Natural killer cell (primary cell): ENCODE measurements at places on chromosomes 7 and 10.

DNA sequence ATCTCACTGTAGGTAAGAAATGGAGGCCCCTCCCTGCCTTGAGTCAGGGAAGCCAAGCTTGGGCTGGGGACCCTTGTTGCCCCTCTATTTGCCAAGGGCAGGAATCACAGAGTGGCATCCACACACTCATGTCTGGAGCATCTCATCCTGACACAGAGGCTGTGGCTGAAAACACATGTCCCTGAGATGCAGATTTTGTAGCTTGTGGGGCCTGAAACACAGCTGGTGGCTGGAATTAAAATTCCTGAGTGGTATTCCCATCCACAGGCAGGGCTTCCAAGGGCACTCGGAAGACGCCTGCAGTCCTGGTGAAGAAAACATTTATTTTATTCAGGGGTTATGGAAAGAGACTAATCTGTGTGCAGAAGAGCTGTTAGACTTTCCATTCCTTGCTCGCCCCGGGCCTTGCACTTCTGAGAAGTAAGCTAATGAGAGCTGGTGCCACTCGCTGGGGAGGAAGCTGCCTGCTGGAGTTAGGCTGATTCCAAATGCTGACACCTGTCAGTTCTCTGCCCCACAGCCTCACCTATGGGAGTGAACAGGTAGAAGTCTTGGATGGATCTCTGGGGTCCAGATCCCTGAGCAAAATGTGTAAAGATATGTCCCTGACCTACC lies 36.0 kb downstream of the C10orf120 start:
- DNase-seq: no peak

DNA sequence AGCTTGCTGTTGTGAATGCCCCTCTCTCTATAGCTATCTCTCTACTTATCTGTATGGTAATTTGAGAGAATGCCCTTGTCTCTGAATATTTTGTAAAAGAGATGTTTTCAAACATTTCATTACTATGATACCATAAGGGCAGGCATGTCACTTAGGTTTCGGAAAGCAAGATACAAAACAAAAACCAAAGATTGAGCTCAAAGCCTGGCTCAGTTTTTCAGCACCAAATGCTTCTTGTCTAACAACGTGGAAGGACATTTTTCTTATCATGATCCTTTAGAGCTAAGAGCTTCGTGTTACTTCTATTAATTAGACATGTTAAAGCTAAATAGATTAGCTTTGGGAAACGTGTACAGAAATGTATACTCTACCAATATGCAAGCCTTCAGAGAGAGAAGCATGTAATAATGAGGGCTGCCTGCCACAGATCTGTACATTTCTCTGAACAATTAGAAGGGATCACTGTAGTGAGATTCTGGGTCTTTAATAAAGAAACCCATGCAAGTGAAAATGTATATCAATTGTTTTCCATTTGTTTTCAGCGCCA lies 148.9 kb downstream of the ARID5B start:
- DNase-seq: peak; percentile 42

DNA sequence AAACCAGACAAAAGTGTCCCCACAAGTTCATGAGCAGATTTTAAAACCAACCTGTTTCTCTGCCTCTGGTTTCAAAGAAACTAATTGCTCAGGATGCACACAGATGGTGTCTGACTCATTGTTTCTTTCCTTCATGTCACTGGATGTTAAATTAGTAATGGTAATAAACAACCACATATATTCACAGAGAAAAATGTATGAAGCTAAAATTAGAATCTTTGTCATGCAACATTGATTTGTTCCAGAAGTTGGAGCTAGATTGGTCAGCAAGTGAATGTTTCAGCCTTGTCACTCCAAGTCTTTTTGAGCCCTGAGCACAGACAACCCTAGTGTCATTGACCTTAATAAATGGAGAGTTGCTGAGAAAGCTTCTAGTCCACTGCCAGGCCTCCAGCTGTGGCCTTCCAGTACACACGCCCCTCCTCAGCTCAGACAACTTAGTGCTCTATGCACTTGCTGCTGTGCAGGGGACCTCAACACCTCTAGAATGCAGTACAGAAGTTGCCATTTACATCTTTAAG lies 175.9 kb downstream of the CCDC71L start:
- DNase-seq: no peak

GRCh38 chr7:149825567-149826343 lies 12.4 kb upstream of the ZNF862 start:
- DNase-seq: no peak

DNA sequence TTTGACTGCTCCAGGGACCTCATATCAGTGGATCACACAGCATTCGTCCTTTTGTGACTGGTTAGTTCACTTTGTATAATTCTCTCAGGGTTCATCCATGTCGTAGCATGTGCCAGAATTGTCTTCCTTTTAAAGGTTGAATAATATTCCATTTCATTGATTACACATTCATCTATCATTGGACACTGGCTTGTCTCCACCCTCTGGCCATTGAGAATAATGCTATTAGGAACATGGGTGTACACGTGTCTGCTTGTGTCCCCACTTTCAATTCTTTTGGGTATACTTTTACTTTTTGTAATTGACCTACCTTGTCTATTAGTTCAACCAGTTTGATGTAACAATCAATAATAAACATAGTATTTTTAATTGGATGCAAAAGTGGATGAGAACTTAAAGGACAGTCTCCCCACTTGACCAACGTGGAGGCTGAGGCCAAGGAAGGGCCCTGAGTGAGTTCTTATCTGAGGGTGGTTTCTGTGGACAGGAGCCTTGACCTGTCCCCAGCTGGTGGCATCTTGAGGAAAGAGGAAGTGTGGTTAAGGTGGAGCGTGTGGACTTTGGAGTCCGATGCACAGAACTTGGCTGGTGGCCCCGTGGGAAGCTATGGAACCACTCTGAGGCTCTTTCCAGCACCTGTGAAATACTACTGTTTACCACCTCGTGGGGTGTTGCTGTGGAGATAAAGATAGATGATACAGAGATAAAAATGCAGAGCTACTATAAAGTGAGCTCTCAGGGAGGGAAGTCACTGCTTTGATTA lies 16.6 kb downstream of the WDFY4 start:
- no peak for DNase-seq

- no peak for DNase-seq
Measured at GRCh38 chr10:60914690-60915141, 29.3 kb downstream of the RHOBTB1 start.

GRCh38 chr7:47610506-47611044 lies 28.7 kb upstream of the TNS3 start:
- no peak for DNase-seq

DNA sequence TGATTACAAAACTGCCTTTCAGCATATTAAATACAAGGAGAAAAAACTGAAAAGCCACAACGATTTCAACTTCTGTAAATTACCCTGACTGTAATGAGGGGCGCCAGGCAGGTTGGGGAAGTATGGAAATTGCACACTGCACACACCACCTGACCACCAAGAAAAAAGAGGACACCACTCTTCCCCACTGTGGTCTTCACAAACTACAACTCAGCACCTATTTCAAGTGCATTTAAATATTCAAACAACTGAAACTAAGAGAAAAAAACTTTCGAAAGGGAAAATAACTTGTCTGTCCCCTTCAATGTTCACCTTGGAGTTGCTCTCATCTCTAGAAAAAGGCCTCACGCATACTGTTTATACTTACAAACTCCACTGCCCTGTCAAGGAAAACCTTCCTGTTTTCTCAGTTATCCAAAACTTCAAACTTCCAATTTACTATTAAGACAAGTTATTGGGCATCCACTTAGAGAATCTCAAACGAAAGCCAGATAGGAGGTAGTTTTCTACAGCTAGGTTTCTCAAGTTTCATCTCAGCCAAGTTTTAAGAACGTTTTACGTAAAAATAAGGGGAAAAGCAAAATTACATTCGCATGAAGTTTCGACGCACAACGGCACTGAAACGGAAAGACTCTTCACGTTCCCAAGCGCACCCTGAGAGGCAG lies 1.4 kb downstream of the LARP4B start:
- peak; percentile 18 for DNase-seq

GRCh38 chr7:55140941-55141278 lies 122.1 kb downstream of the EGFR start:
- no peak for DNase-seq

GRCh38 chr7:92808635-92809034 lies 27.7 kb downstream of the CDK6 start:
- DNase-seq: no peak

DNA sequence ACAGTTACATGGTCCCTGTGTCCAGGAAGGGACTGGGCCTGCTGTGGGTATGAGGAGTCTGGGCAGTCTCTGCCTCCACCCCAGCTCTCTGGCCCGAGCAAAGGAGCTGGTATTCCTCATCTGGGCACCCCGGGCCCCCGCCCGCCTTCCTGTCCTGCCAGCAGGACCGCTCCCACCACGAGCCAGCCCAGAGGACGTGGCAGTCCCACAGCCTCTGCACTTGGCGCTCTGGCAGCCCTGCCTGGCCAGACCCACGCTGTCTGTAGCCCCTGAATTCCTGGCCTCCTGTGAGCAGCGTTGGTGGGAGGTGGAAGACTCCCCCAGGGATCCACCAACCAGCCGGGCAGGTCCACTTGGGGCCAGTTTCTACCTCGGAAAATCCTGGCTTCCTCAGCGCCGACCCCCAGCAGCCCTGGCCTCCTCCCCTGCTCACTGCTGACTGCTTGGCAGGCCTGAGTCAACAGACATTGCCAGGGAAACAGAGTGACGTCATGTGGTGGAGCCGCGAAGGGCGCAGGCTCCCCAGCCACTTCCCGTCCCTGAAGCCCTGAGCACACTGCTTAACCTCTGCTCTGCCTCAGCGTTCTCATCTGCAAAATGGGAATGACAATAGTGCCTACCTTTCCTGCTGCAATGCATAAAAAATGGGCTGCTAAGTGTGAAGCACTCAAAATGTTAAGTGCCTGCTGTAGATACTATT lies 21.6 kb upstream of the LIMK1 start:
- DNase-seq: peak; percentile 84

DNA sequence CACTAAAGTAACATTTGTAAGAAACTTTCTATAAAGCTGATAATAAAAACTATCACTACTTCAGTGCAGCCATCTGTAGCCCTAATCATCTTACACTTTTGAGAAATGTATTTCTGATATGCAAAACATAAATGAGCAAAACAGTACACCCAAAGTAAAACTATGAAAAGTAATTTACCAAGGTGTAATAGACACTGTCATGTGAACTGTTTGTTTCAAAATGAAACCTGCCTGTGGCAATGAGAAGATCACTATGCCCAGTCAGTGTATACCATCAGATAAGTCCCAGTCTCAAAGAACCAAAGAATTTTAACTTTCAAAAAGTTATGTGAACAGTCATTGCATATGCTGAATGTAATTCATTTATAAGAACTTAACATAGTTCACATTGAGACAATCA lies 398.1 kb downstream of the CDC14C start:
- DNase-seq: no peak

DNA sequence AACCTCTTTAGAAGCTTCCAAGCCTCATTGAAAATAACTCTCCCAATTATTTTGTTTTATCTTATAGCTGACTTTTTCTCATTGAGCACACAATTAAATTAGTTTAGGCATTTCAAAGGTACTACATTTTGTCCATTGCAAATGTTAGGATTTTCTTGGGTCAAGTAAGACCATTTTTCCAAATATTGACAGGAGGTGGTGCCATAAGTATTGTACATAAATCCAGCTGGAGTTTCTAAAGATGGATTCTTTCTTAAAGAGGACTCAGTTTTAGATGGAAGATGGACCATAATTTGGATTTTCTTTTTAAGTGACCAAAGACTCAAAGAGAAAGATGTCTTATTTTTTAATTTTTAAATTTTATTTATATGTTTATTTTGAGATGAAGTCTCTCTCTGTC lies 12.3 kb upstream of the OPN4 start:
- DNase-seq: no peak

DNA sequence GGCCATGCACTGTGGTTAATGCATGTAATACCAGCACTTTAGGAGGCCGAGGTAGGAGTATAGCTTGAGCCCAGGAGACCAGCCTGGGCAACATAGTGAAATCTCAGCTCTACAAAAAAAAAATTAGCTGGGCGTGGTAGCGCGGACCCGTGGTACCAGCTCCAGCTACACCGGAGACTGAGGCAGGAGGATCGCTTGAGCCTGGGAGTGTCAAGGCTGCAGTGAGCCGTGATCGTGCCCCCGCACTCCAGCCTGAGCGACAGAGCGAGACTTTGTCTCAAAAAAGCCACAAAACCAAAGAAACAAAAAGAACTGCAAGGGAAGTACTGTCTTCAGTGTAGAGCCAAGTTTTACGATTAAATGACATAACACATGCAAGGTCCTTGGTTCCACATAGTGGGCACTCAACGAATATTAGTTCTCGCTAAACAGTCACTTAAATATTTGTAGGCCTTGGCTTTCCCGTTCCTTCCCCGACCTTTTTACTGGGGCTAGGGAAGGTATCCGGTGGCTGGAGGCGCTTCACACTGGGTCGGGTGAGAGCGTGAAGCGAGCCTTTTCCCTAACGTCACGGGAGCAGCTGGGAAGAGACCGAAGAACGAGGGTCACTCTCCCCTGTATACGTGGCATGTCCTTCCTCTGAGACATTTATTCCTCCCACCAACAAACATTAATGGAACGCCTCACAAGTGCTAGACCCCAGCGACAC lies 993 bp upstream of the SND1 start:
- no peak for DNase-seq

DNA sequence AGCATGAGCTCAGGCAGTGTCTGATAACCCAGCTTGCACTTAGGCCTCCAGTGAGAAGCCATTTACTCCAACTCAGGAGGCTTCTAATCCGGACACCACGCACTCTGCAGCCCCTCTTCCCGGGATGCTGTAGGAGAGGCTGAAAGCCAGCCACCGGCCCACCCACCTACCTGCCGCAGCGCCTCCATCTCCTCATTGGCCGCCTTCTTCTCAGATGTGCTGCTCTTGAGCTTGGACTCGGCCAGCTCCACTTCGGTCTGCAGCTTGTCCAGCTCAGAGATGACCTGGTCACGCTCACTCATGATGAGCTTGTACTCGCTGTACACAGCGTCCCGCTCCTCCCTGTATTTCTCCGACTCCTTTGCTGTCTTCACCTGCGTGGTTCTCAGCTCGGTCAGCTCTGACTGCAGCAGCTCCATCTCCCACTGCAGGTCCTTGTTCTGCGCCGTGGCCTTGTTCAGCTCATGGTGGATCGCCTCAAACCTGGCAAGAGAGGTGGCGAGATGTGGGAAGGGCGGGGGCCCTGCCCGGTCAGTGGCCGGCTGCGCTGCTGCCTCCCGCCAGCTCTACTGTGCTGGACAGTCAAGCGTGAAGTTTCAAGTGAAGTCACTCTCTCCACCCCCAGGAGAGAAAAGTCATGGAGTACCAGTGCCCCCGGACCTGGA lies 84.7 kb downstream of the DLG5 start:
- no peak for DNase-seq

- DNase-seq: no peak
Measured at GRCh38 chr7:116361767-116362166, 137.8 kb upstream of the CAV2 start.
